ENCODE measurements at places on chromosomes 13 and 19.
A peak's percentile ranks its signal among the peaks of the same experiment; 100 is the strongest.

DNA sequence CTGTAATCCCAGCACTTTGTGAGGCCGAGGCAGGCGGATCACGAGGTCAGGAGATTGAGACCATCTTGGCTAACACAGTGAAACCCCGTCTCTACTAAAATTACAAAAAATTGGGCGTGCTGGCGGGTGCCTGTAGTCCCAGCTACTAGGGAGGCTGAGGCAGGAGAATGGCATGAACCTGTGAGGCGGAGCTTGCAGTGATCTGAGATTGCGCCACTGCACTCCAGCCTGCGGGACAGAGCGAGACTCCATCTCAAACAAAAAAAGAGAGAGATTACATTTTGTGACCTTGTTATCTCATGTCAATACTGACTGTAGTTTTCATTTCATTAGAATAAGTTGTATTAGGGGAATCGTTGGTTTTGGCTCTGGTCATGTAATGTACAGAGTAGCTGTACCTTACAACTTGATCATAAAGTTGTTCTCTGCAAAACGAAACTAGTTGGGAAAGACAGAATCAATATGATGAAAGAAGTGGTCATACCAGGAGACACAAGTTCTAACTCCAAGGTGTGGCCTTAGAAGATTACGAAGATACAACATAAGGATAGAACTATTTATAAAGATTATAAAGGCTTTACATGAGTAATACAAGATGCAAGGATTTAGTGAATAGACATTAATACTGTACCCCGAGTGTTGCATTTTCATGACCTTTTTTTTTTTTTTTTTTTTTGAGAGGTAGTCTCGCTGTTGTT lies 15.3 kb downstream of the TMEM38A start:
- DNase-seq = no peak

DNA sequence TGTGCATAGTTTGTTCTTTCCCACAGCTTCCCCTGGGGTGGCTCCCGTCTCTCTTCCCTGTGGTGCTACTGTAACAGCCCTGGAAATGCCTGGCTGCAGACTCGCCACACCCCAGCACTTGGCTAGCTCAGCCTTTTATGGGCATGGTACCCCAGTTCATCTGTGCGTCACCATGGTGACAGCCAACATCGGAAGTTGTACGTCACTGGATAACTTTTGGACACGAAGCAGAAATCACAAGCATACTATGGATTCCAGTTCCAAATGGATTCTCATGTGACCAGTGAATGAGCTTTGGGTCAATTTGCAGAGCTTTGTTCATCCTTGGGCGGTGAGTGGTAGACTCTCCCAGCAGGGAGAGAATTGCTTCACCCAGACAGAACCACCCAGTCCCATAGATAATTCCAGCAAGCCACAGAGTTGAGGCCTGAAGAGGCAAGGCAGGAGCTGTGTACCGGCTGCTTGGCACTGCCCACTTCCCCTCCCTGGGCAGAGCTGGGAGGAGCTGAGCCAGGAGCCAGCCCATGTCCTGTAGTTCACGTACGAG lies 54.4 kb downstream of the COL4A2 start:
- DNase-seq = no peak

DNA sequence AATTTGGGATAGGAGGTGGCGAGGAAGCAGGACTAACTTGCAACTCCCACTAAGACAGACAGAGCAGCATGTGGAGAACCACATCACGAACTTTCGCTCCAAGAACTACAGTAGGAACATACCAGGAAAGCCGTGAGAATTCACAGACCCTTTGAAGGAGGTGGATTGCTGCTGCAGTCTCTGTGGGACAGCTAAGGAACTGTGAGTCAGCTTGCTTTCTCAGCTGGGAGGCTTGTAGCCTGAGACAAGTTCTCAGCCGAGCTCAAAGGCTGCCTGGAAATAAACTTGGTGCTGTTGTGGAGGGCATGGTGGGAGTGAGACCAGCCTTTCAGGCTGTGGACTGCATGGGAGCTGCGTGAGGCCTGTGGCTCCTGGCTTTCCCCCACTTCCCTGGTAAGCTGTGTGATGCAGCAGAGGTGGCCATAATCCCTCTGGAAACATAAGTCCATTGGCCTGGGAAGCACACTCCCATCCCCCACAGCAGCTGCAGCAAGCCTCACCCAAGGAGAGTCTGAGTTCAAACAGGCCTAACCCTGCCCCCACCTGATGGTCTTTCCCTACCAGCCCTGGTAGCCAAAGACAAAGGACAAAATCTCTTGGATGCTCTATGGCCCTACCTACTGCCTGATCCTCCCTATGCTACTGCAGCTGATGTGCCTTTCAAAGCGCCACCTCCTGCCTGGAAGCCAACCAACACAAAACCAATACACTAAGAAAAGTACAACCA lies 441.1 kb upstream of the HTR2A start:
- DNase-seq = no peak

- no peak for DNase-seq
Measured at GRCh38 chr13:32984857-32985626, 31.2 kb upstream of the KL start.

- DNase-seq = peak; percentile 91
Measured at GRCh38 chr19:1020868-1021425, at the start of gene TMEM259. Gene TMEM259 (minus strand): TSS chr19:1021123. CDS start chr19:1020996, 127 bp downstream.

GRCh38 chr13:40438999-40439797 lies 227.2 kb downstream of the FOXO1 start:
- no peak for DNase-seq

All from cerebellum (tissue), 4 donors.